ENCODE measurements at places on chromosomes 16 and 17. TPM values are rescaled to one million over a fixed set of nuclear protein-coding genes. Genes with fewer than 3 reads are reported as not detected.

GRCh38 chr16:10253409-10253808 lies 71.2 kb upstream of the GRIN2A start:
- H3K4me3 ChIP-seq: no peak overlapping the region
- DNase-seq: no peak
- no peak overlapping the region for H3K27ac ChIP-seq
- H3K36me3 ChIP-seq: no peaks in the 10 kb centered on the region
- H3K27me3 ChIP-seq: peaks cover under 1% of the 10 kb centered on the region

DNA sequence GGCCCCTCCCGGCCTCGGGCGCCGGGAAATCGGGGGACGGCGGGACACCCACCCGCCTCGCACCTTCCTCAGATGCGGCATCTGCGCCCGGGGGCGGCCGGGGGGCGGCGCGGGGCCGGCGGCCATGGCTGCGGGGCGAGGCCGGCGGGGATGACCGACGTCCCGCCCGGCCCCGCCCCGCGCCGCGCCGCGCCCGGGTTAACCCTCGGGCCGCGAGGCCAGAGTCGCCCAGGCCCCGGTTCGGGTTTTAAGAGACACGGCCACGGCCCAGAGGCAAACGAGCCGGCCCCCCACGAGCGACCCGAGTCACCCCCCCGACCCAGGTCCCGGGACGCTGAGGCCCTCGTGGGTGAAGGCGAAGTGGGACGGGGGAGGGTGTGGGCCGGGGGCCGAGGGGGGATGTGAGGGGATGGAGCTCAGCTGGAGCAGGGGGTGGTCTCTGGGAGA lies at the start of gene RGS11:
RGS11 (minus strand) TSS at position 159 of the 447 bp plus-strand sequence; CDS start at position 126, 33 bp downstream.
- DNase-seq: no peak
- H3K27me3 ChIP-seq: peaks cover 38% of the 10 kb centered on the region
- H3K4me3 ChIP-seq: peak within 1 kb of the TSS; percentile 33
- H3K36me3 ChIP-seq: no peaks in the 10 kb centered on the region

DNA sequence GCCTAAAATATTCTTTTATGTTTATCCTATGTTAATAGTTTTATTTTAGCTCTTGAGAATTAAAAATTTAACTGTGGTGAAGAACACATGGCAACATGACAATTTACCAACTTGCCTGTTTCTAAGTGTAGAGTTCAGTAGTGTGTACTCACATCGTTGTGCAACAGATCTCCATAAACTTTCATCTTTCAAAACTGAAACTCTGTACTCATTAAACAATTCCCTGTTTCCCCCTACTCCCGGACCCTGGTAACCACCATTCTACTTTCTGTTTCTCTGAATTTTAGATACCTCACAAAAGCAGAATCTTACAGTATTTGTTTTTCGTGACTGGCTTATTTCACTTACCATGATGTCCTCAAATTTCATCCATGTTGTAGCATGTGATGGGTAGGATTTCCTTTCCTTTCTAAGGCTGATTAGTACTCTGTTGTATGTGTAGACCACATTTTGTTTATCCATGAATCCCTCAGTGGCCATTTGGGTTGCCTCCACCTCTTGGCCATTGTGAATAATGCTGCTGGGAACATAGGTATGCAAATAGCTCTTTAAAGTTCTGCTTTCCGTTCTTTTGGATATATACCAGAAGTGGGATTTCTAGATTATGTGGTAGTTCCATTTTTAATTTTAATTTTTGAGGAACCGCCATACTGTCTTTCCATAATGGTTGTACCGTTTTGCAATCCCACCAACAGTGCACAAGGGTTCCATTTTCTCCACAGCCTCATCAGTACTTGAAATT lies 17.4 kb downstream of the IST1 start:
- no peaks in the 10 kb centered on the region for H3K27me3 ChIP-seq
- H3K4me1 ChIP-seq: peaks cover 36% of the 10 kb centered on the region
- H3K4me3 ChIP-seq: no peak overlapping the region
- H3K27ac ChIP-seq: no peak overlapping the region
- no peak for DNase-seq

DNA sequence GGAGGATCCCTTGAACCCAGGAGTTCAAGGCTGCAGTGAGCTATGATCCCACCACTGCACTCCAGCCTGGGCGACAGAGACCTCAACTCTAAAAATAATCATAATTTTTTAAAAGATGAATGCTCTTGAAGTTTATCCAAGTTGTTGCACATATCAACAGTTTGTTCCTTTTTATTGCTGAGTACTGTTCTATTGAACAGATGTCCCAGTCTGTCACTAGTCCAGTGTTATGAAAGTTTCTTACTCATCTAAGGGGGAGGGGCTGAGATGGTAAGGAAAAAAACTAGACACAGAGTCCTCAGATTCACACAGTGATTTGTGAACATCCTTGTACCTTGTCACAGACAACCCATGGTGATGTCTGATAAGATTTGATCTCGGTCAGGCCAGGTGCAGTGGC lies 3.9 kb downstream of the ACAP1 start:
- peaks cover 28% of the 10 kb centered on the region for H3K36me3 ChIP-seq
- no peak for DNase-seq
- no peaks in the 10 kb centered on the region for H3K27me3 ChIP-seq
- H3K4me1 ChIP-seq: peaks cover 42% of the 10 kb centered on the region
- H3K4me3 ChIP-seq: no peak overlapping the region

Gene KREMEN2
- total RNA-seq: 0.18 TPM

- no peak for DNase-seq
- H3K27ac ChIP-seq: peak overlapping the region; percentile 55
- H3K27me3 ChIP-seq: no peaks in the 10 kb centered on the region
- peaks cover 6% of the 10 kb centered on the region for H3K4me1 ChIP-seq
- no peak overlapping the region for H3K4me3 ChIP-seq
- peaks cover 30% of the 10 kb centered on the region for H3K36me3 ChIP-seq
These were observed 26.0 kb downstream of the ZDHHC7 start for GRCh38 chr16:84985079-84986065.

Gene SMIM22
- not detected for total RNA-seq

Gene UNC13D
- 185 TPM for total RNA-seq

GRCh38 chr16:51416926-51417325 lies 265.9 kb upstream of the SALL1 start:
- DNase-seq: no peak
- no peak overlapping the region for H3K27ac ChIP-seq
- no peaks in the 10 kb centered on the region for H3K36me3 ChIP-seq
- H3K4me3 ChIP-seq: no peak overlapping the region

GRCh38 chr16:70416748-70417616 lies 21.9 kb downstream of the ST3GAL2 start:
- H3K4me1 ChIP-seq: peaks cover 37% of the 10 kb centered on the region
- H3K27me3 ChIP-seq: no peaks in the 10 kb centered on the region
- no peak overlapping the region for H3K27ac ChIP-seq
- peaks cover 8% of the 10 kb centered on the region for H3K36me3 ChIP-seq
- no peak overlapping the region for H3K4me3 ChIP-seq
